Thoracic aorta (tissue), 2 donors: ENCODE measurements at places on chromosomes 12 and 14.

DNA sequence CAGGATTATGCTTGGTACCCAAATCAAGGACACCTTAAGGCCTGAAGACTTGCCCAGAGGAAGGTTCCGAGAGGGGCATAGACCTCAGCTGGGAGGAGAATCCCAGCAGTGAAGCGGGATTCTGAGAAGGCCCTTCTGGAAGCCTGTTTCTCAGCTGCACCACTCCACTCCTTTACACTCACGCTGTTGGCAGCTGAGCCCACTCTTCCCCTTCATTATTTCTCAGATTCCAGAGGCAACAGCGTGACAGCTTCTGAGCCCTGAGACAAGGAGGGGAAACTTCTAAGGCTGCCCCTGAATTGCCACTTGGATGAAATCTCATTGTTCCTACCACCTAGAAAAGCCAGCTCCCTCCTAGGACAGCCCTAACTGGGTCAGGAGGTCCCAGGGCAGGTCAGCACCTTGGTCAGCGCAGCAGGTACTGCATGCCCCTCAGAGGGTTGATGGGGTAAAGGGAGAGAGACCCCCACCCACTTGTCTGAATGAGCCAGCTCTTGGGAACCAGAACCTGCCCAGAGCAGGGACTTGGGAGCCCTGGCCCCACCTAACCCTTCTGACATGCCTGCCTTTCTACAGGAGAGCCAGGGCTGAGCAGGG is 53.9 kb downstream of the ISCA2 start:
- no peak for DNase-seq

DNA sequence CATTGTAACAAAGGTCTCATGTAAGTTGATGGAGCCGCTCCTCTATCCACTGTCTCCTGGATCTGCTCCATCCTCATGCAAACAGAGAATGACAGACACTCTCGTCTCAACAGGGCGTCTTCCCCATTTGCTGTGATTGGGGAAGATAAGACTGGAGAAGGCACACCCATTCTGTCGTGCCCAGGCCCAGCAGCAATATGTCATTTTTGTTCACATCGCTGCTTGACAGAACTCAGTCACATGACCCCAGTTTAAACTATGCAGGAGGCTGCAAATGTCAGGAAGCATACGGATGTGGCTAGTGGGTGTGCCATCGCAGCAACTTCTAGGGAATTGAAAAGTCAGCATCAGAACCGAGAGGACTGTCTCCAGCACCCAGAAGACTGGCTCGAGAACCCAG is 290.5 kb downstream of the TMEM132D start:
- DNase-seq = no peak

GRCh38 chr14:28758885-28759652 is 7.5 kb upstream of the FOXG1 start:
- no peak for DNase-seq

- no peak for DNase-seq
These were observed 38.5 kb downstream of the FOS start for GRCh38 chr14:75317148-75317547.

GRCh38 chr12:123010681-123011080 is 30.2 kb downstream of the ARL6IP4 start:
- no peak for DNase-seq

GRCh38 chr14:101713621-101714349 is 47.7 kb upstream of the PPP2R5C start:
- DNase-seq = no peak

- no peak for DNase-seq
These were observed 123.0 kb downstream of the NAV3 start for GRCh38 chr12:77953528-77954205.

GRCh38 chr12:23813206-23813605 is 136.3 kb downstream of the SOX5 start:
- no peak for DNase-seq

DNA sequence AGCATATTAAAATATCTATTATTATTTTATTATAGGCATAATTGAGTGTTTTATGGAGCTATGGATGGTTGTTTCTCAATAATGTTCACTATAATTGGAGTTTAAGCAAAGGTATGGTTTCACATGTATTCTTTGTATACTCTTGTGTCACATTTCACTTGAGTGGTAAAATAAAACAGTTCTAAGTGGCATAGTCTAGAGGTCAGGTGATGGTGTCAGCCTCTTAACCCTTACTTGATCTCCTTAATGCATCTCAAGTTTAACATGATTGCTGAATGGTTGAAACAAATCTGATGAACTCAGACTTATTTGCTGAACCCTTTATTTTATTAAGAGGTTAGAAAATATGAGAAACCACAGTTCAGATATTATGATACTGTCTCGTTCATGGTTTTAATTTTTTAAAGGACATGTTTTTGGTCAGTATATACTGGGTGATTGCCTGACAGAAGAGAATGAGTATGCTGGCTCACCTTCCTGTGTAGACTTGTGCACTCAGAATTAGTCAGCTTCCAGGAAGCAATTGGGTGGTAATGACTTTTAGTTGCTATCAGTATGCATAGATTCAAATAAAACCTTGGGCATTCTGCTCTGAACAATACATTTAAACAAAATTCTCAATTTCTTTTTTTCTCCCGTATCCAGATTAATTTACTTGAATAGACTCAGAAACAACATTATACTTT is 464.6 kb downstream of the PCNX1 start:
- DNase-seq = no peak

DNA sequence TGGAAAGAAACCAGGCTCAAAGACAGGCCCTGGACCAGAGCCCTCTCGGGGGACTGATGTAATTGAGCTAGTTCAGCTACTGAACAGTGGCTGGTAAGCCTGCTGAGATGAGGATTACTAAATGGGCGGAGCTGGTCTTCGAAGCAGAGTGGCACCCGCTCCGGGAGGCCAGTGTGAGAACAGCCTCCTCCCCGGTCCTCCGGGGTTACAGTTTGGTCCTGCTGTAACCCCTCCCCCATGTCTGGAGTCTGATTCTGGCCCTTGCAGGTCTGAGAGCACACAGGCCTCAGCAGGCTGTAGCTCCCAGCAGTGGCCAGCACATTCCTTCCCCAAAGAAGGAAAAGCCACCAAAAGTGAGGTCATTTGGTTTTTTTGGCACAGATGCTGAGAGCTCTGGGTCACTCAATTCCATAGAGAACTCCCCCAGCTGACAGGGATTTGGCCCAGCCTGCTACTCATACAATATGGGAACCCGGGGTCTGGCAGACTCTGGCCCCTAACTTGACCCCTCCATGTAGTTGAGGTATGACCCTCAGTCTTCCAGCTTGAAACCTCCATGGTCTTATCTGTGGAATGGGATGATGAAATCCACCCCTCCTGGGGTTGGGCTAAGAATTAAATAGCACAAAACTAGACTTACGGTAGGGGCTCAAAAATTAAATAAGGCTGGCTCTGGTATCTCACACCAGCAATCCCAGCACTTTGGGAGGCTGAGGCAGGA is 39.0 kb downstream of the ACTN1 start:
- peak; percentile 78 for DNase-seq

- no peak for DNase-seq
These were observed 217.9 kb upstream of the BTG1 start for GRCh38 chr12:92363295-92364146.

- DNase-seq = no peak
These were observed 91.5 kb upstream of the PTGDR start for GRCh38 chr14:52175982-52176502.

DNA sequence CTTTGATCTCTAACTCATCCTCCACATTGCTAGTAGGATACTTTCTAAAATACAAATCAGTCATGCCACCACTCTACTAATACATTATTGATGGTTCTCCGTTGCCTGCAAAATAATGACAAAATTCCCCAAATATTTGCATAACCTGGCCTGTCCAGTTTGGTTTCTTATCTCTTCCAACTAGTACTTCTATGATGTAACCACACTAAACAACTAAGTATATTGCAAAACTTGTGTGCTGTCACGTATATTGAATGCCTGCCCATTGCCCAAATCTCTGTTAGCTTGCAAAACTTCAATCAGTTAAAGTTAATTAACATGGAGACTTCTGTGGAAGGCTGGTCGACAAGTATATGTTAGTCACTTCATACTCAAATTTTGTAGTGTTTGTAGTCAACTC is 6.5 kb downstream of the OR6C74 start:
- no peak for DNase-seq

GRCh38 chr12:87981495-87981894 is 47.7 kb downstream of the C12orf50 start:
- DNase-seq = no peak

- no peak for DNase-seq
These were observed 42.2 kb upstream of the CRACR2A start for GRCh38 chr12:3795066-3795465.

DNA sequence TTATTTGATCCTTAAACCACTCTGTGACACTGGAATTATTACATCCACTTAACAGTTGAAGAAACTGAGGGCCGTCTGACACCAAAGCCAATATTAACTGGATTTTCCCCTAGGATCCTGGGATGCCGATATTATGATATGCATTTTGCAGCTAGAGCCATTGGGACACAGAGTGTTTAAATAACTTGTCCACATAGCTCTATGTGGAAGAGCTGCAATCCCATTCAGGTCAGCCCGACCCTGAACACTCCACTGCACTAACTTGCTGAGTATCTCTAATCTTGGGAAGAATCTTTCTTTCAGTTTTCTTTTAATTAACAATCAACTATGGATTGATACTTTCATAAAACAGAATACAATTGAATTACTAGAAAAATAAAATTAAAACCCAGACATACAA is 37.9 kb downstream of the RMST start:
- no peak for DNase-seq

DNA sequence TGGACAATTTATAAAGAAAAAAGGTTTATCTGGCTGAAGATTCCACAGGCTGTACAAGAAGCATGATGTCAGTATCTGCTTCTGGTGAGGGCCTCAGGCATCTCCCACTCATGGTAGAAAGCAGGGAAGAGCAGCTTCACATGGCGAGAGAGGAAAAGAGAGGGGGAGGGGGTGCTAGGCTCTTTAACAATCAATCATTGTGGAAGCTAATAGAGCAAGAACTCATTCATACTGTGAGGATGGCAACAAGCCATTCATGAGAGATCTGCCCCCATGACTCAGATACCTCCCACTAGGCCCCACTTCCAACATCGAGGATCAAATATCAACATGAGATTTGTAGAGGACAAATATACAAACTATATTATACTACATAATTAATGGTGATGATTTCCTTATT is 361.9 kb upstream of the FAR2 start:
- DNase-seq = no peak

DNA sequence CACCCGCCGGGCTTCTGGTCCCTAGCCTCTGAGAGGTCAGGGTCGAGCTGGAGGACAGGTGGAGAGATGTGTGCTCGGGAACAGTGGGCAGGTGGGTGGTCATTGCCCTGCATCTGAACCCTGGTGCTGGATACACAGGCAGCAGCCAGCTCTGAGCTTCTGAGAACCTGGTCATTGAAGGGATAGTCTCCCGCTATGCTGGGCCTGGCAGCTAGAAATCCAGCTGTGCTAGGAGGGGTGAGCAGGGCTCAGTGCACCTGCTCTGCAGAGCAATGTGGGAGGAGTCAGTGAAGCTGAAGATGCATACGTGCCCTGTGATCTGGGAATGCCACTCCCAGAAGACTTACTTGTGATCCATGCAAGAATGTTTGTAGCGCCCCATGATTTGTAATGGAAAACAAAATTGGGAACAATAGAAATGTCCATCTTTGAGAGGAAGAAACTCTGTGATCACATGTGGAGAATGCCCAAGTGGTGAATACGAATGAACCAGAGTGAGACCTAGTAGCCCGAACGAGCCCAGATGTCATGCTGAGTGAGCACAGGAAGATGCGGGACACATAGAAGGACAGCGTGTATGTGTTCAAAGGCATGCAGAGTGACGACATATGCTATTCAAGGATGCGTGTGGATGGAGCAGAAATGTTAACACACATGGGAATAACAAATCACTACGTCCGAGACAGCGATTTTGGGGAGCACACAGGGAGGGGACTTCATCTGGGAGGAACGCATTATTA is 63.4 kb downstream of the AACS start:
- no peak for DNase-seq

DNA sequence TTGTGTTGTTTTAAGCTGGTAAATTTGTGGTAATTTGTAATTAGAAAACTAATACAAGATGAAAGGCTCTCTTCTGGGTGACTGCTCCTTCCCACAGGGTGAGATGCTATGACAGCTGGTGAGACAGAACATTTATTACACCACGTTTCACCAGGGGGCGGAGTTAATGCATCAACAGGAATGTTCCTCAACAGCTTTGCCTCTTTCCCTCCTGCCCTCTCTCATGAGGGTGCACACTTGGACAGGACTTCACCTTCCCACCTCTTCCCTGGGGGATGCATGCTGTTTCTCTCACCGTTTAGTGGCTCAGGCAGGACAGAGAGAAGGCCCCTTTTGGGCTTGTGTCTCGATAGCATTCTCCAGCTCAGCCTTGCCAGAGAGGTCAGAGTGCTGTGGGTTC is 13.4 kb upstream of the PPP1R1A start:
- no peak for DNase-seq

DNA sequence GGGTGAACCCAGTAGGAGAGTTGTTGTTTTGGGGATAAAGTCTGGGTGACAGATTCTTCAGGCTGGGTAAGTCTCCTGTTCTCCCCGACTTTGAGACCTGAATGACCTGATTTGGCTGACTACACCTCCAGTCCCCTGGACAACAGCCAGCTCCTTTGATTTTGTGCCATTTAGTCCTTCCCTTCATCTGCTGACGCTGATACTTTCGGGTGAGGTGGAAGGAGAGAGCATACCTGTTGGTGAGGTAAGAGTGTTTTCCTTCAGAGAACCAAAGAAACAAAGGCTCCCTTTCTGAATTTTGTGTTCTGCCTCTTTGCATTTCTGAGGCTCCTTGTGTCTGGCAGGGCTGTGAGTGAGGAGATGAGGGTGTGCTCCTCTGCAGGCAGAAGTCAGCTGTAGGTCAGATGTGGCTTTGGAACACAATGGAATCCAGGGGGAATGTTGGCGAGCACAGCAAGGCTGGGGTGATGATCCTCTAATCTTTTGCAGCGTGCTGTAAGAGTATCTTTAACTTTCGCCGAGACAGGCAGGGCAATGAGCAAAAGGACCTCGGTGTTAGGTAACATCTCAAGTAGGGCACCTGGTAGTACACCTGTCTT is 12.1 kb downstream of the ETV6 start:
- no peak for DNase-seq

- DNase-seq = no peak
These were observed 177.2 kb downstream of the C12orf42 start for GRCh38 chr12:103318566-103318965.

- no peak for DNase-seq
These were observed 876.2 kb downstream of the C12orf50 start for GRCh38 chr12:87152841-87153528.

GRCh38 chr12:11744410-11744801 is 94.9 kb downstream of the ETV6 start:
- no peak for DNase-seq

DNA sequence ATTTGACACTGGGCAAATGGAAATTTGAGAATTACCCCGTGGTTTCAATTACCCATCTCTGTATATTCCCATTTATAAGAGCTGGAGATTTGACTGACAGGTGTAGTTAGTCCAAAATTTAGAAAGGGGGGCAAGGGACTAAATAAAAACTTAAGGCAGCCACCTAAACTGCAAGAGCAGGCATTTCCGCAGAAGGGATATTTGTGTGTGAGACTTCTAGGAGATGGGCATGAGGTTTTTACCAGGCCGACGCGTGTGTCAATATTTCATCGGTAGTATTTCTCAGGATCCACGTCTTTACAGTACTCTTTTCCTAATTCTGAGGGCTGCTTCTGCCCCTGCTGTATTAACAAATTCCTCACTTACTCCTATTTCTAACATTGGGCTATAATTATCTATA is 1.4 kb downstream of the FAR2 start:
- no peak for DNase-seq

GRCh38 chr14:67965696-67966095 is 146.1 kb downstream of the RAD51B start:
- DNase-seq = no peak
